Bronchial epithelial cell (primary cell): ENCODE measurements at places on chromosomes 7 and 10.

DNA sequence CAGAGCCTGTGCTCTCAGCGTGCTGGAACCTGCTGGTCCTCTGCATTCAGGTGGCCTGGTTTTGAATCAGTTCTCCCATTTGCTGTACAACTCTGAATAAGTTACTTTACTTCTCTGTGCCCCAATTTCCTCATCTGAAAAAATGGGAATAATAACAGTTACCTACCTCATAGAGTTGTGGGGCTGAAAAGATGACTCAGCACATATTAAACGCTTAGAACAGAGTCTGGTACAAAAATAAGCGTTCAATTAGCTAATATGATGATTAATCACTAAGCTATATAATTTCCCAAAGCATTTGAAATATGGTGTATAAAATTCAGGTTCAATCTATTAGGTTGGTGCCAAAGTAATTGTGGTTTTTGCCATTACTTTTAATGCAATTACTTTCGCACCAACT lies 259.1 kb downstream of the PRPF18 start:
- no peak for DNase-seq

DNA sequence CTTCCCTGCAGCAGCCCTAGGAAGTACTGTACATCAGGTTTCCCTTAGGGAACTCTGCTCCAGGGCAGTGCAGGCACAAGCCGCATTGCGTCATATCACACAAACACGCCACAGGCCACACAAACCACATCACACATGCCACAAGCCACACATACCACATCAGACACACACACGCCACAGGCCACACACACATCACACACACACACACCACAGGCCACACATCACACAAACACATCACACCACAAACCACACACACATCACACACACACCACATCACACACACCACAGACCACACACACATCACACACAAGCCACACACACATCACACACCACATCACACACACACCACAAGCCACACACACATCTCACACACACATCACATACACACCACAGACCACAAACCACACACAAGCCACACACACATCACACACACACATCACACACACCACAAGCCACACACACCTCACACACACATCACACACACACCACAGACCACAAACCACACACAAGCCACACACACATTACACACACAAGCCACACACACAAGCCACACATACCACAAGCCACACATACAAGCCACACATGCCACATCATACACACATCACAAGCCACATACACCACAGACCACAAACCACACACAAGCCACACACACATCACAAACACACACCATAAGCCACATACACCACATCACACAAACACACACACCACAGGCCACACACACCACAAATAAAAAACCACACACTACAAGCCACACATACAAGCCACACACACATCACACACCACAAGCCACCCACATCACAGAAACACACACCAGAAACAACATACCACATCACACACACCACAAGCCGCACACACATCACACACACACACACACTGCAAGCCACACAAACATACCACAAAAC lies 53.4 kb downstream of the TMEM209 start:
- no peak for DNase-seq

GRCh38 chr10:119769886-119770285 lies 44.0 kb downstream of the INPP5F start:
- peak; percentile 92 for DNase-seq

- DNase-seq, result no peak
Measured at GRCh38 chr10:29563420-29564035, 71.2 kb downstream of the SVIL start.

DNA sequence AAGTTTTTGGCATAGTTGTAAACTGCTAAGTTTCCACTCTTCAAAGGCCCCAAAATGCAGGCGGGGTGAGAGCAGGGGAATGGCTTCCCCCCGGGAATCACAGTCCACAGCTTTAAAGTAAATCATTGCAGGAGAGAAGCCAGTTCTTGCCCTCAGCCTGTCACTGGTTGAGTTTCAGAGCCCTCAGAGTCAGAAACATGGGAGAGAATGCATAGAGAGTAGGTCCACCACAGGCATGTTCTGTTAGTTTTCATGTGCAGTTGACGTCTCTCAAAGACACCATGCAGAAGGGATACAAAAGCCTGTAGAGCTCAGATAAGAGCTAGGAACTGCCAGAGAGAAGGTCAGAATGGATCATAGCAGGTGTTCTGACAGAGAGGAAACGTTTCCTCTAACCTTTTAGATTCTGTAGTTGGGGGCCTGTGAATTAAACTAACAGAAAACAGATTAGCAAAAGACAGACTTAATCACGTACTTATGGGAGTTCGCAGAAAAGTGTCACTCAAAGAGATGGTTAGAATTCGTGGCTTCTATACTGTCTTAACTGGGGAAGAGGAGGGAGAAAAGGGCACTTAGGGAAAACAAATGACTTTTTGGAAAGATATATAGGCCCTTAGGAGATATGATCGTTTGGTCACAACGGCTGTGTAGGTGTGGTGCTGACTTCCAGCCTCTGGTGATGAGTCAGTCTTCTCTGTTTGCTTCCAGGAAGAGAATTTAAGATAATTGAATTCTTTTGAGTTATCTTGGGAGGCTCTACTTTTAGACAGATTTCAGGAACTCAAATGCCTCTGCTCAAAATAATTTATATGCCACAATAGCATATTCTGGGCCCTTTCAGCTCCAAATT lies 48.0 kb upstream of the MSRB2 start:
- DNase-seq, result peak; percentile 39

DNA sequence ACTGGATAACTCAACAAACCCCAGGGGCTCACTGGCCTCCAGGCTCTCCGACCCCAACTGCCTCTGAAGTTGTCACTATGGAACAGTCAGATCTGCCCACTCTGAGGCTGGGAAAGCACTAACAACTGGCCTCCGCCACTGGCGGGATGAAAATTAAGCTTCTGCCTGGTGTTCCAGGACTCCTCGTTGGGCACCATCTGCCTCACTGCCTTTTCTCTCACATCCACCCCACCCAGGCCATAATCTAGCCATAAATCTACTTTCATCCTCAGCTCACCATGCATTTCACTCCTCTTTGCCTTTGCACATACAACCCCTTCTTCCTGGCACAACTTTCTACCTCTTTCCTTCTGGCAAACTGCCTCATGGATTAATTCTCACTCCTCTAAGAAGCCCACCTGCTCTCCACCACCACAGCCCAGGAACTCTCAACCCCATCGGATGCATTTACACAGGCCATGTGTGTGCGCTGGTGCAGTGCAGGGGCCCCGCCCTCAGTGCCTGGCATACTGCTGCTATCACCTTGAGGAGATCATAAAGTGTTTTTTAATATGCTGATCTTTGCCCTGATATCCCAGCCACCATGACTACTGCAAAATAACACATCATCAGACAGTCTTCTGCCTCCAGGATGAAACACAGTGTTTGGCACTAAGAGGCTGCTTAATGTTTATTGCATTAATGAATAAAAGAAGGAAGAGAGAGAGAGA lies 4.0 kb downstream of the CDHR1 start:
- DNase-seq, result no peak

GRCh38 chr10:5076615-5077014 lies 17.6 kb upstream of the AKR1C3 start:
- DNase-seq, result no peak

GRCh38 chr10:105650306-105650705 lies 1009.2 kb downstream of the SORCS3 start:
- no peak for DNase-seq

DNA sequence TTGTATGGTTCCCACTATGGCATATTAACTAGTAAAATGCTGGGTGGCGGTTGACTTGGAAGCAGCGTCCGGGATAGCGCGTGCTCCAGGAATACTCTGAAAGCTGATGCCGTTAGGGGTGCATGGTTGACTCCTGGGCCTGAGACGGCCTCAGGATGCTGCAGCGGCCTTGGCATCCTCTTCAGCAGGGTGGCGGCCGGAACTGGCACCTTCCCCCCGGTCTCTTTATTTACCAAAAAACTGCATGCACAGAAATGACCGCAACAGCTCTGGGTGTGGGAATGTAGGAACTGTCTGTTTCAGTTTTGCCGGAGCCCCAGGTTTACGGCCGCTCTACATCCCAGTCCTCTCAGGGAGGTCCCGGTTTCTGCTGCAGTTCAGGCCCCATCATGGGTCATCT lies 28.8 kb downstream of the PFKP start:
- DNase-seq, result no peak

- peak; percentile 85 for DNase-seq
Measured at GRCh38 chr7:141920281-141920680, 4.1 kb downstream of the OR9A4 start.

GRCh38 chr10:5963591-5963990 lies 13.8 kb downstream of the IL15RA start:
- no peak for DNase-seq

DNA sequence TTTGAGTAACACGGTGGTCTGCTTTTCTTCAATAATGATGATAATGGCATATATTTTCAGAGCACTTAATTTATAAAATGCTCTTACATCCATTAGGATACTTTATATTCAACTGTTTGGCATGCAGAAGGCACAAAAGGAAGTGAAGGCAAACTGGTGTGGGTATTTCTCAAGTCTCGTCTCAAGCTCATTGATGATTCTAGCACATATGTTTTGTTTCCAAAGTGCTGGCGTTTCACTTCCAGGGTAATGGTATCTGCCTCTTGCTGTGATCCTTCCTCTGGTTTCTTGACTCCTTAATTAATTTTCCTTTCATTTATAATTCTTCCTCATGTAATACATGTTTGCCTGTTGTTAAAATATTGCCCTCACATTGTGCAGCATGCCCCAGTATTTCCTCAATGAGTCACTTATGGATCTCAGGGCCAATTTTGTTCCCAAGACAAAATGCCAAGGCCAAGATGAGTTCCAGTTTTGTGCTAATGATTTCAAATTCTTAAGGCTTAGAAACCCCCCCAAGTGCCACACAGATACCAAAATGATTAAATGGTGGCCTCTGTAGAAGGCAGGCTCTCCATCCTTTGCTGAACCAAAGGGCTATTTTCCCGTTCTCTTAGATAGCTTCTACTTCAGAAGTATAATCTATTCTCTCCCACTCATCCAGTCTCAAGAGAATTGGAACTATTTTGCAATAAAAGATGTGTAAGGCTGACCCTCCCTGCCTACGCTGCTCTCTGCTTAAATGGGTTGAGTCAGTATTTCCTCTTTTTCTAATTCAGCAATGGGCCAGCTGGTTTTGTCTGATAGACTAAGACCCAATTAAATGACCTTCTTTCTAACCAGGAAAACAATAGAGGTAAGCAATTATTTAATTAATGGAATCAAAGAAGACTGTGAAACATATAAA lies 171.2 kb downstream of the ZNF365 start:
- no peak for DNase-seq

GRCh38 chr7:152504367-152504766 lies 68.6 kb upstream of the KMT2C start:
- no peak for DNase-seq

DNA sequence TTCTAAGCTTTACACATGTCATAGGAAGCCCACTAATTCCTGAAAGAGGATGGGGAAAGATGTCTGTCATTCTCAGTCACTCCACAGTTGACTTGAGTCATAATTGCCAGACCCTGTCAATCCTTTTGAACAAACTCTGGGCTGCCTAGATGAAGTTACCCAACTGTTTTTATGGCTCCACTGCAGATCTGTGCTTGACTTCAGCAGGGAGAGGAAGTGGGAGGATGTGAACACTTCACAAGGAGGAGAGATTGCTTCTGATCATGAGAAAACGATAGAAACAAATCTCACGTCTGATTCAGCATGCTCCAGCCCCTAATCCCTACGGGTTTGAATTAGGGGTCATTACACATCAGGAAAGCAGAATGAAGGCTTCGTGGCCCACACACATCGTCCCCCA lies 596.6 kb upstream of the CELF2 start:
- no peak for DNase-seq

GRCh38 chr10:98030991-98031431 lies 590 bp upstream of the CRTAC1 start:
- DNase-seq, result no peak

- DNase-seq, result no peak
Measured at GRCh38 chr10:27072436-27073114, 27.7 kb downstream of the ANKRD26 start.

DNA sequence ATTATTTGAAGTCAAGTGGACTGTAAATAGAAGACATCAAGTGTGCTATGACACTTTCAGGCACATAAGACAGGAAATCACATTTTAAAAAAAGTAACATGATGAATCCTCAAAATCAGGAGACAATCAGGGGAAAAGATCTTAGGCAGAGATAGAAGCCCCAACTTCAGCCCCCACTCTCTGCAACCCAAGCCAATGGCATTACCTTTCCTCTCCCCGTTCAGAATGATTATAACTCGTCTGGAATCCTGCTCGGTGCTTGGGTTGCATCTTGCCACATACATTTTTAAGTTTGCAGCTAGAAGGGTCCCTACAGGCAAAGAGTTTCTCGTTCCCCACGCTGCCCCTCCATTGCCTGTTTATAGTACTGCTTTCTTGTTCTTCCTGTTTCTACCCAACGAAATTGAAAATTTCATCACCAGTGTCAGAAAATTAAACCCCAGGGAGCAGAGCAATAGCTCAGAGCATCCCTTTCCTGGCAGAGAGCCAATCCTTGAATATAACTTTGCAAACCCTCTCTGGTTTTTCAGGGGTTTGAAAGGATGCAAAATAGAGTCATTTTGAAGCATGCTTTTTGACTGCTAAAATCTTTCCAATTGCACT lies 260.5 kb upstream of the AOAH start:
- DNase-seq, result no peak

DNA sequence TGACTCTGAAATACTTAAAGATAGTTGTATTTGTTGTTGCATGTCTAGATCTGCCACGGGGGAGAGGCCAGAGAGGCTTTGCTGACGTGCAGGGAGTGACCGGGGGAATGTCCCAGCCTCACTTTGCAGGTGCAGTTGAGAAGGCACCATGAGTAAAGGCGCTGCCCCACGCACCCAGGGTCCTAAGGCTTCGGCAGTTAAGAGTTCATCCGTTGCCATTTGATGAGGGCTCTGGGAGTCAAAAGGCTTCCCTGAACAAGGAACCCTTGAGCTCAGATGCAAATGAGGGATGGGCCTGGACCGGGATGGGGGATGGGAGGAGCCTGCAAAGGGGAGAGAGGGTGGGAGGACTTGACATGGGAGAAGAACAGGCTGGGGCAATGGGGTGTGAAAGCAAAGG lies 20.4 kb downstream of the PPP2R2D start:
- peak; percentile 83 for DNase-seq

- DNase-seq, result no peak
Measured at GRCh38 chr10:813286-813685, 118.2 kb downstream of the LARP4B start.

DNA sequence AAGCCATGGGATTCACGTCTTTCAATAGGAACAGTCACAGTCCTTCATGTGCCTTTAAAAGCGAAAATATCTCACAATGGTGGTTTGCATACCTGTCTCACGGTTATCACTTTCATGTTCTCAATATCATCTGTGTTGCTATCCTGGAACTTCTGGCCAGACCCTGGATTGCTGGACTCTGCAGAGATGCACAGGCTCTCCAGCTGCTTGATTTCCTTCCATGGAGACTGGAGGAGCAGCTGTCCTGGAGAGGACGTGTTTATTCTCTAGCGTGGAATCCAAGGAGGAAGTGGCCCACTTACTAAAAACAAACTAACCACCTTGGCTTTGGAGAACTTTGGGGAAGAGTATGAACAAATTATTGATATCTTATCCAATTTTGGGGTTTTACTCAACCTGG lies 16.5 kb downstream of the BTBD16 start:
- no peak for DNase-seq
